ENCODE measurements at places on chromosomes 5 and 9. TPM values are rescaled to one million over a fixed set of nuclear protein-coding genes. Genes with fewer than 3 reads are reported as not detected.

GRCh38 chr9:124527781-124528180 lies 20.6 kb upstream of the NR5A1 start:
- no peak for DNase-seq

- no peak for DNase-seq
Measured at GRCh38 chr5:5688925-5689310, 266.4 kb downstream of the ICE1 start.

DNA sequence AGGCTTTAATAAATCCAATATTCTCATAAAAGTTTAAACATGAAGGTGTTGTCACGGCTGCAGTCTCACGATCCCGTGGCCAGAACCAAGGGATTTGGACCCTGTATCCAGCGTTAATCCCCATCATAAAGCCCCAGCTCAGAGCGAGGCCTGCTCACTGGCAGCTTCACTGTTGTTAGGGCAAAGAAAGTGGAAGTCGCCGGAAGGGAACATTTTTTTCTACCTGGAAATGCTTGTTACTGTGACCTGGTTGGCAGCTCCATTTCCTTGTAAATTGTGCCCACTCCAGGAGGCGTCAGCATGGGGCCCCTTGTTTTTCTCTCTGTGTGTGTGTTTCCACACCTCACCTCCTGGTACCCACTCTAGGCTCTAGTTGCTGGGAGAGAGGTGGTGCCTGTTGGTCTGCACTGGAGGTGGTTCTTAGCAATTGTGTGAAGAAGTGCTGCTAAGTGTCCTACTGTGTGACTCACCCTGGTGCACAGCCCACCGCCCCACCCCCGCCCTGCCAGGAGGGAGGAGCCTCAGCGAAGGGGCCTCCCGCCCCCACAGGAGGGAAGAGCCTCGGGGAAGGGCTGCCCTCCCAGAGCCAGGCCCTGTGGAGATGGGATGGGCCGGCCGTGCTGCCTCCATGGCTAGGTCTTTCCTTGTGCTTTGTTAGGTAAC lies 105.1 kb downstream of the EHMT1 start:
- no peak for DNase-seq

DNA sequence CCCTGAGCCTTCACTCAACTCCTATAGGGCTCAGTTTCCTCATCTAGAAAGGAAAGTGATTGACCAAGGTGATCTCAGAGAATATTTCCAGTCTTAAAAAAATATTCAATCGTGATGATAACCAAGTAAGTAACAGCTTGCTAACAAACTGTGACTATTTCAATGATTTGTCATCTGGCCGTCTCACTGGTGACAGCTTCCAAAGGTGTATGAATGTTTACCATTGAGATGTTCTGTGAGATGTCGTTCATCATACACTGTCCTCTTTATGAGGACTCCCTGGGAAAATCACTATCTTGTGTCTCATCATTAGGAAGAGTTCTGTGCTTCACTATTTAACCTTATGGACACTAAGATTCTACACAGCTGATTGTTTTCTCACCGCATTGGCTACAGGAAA lies 75.7 kb downstream of the GLIS3 start:
- DNase-seq = no peak

DNA sequence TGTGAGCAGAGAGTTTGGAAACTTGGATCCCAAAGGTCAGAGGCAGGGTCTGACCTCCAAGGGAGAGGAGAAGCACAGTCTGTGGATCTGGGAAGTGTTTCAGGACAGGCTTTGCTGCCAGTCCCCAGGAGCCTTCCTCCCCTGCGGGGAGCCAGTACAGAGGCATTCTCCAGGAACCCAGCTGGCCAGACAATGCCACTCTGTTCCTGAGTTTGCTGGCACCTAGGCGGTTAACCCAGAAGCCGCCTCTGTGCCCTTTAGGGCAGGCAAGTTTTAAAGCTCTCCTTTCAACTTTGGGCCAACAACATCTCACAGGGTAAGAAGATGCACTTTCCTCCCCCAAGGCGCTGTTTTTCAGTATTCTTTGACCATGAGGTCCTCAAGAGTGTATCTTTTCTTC lies 37.0 kb upstream of the FGF1 start:
- DNase-seq = no peak

DNA sequence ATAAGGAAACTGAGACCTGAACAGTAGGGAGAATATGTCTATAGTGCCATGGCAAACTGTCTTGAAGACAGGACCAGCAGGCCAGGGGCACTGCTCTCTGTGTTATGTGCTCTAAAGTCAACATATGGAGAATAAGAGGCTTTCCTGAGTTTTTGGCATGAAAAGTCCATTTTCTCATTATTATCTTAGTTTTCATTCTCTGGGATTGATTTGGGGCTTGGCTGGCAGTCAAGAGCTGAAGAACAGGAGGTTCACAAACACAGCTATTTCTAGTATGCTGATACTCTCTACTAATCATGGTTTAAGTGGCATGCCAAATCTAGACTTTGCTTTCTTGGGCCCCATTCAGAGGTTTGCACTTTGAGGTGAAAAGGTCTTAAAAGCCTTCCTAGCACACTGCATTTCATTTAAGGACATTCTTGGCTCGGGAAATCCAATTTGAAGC lies 404.4 kb downstream of the ZNF608 start:
- no peak for DNase-seq

- DNase-seq = no peak
Measured at GRCh38 chr5:151773951-151774350, 2.2 kb downstream of the G3BP1 start.

- no peak for DNase-seq
Measured at GRCh38 chr5:65151614-65152013, 330.1 kb downstream of the ADAMTS6 start.

DNA sequence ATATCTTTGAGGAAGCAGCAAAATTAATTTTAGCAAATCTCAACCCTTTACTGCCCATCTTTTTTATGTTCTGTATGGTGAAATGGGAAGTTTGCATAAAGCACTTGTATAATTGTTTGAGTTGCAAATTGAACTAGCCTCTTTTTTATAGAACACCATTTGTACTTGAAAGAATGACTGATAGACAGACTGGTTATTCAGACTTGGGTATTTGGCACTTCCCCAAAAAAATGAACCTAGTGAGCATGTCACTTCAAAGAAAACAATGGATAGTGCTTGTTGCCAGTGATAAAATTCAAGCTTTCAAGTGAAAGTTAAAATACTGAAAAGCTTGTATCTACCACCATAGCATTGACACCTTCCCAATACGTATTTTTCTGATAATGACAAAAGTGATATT lies 115.8 kb downstream of the ERCC6L2 start:
- no peak for DNase-seq

DNA sequence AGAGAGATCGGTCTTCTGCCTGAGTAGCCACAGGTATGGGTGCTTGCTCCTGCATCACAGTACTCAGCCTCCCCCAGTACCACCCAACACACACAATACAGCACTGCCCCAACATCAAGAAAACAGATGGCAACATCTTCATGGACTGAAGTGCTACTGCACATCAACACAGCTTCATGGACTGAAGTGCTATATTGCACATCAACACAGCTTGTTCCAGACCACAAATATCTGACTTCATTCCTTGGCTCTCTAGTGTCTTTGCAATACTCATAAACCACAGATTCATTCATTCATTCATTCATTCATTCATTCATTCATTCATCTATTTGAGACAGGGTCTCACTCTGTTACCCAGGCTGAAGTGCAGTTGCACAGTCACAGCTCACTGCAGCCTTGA lies 31.1 kb upstream of the PCA3 start:
- DNase-seq = no peak

DNA sequence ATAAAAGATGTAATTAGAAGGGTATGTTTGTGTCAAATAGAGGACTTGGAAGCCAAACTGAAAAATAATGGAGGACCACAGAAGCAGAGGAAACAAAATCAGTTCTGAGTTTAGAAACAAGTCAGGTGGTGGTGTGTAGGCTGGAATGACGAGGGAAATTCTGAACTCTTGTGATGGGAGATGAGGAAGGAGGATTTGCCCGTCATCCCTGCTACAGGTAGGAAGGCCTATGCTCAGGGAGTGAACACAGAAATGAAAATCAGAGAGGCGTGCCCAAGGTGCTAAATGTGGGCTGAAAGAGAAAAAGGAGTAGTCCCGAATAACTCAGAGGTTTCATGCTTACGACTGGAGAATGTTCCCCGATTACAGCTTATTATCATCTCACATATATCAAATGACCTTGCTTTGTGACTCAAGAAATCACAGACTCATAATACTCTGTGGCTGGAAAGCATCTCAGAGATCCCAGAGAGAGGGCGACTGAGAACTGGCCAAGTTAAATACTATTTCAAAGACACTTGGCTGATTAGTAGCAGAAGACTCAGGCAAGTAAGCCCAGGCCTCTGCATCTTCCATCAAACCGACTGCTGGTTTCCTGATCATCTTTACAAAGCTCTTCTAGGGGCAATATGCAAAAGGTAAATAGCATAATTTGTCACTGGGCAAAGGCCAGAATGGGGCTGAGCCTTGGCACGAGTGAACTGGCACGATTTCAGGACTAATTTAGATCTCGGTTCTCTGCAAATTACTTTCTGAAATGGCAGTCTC lies 126.0 kb downstream of the SUSD1 start:
- no peak for DNase-seq

DNA sequence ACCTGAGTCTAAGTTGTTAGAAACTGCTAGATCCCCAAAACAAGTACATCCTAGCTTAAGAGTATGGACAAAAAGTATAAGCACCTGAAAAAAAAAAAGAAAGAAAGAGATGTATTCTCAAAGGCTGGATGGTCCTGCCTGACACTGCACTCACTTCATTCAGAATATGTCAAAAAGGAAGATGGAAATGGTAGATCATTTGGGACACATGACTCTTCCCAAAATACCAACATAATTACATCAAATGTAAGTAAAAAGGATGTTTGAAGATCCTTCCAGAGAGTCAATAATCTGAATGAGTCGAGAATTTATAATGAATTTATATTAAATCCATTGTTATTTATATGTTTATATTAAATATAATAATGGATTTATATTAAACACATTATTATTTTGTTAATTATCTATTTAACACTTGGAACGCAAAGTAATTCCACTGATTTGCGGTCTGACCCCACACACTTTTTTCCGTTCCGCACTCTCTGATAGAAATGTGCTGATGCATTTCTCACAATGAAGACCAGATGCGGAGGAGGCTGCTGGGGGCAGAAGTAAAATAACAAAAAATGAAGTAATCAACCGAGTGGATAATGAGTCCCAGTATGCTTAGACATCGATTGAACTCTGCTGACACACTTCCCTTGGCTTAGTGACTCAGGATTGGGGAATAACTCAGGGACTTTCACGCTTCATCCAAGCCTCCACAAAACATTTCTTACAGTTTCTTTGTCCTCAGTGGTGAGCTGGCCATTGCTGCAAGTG lies 201.2 kb downstream of the ADAMTS12 start:
- DNase-seq = no peak

DNA sequence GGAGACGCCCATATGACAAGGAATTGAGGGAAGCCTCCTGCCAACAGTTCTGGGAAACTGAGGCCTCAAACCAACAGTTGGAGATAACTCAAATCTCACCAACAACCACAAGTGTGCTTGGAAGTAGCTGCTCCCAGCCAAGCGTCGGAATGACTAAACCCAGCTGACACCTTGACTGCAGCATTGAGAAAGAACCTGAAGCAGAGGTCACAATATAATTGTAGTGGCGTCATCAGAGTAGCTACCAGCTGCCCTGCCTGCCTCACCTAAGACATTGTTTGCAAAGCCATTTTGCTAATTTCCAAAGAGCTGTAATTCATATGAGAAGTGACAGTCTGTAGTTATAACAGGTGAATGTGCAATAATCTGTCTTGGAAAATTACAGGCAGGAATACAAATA lies 40.8 kb upstream of the ANKRD31 start:
- DNase-seq = no peak

GRCh38 chr5:140341591-140341990 lies 4.8 kb downstream of the HBEGF start:
- no peak for DNase-seq

- no peak for DNase-seq
Measured at GRCh38 chr9:34825775-34826174, 115.8 kb upstream of the CCL21 start.

RNF183 gene
- not detected for total RNA-seq

GM2A gene
- total RNA-seq = 51.3 TPM

CMYA5 gene
- total RNA-seq = 0.11 TPM

PCDHGA5 gene
- total RNA-seq = 1.2 TPM

IFNA2 gene
- total RNA-seq = not detected

CTXN3 gene
- not detected for total RNA-seq

Data from activated B cell treated with CpG ODN at 0.5 μM for 24 hours (primary cell).